Fibroblast of skin of left quadriceps (primary cell): ENCODE measurements at places on chromosomes 7 and 10.

DNA sequence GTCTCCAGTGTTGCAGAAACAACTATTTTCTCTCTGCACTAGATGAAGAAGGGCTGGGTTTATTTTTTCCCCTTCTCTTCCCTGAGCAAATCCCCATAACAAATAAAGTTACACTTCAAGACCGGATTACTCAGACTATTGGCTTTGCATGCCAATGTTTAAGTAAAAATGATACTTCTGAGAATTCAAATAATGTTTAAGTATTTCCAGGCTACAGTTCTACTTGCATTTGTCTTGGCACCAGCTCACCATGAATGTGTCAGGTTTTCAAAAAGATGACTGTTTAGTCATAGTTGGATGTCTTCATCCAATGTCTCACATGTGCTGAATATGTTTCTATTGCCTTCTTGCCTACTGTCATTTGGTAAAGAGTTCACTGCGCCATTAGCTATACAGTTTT lies 912.6 kb downstream of the GATA3 start:
- DNase-seq, result no peak

DNA sequence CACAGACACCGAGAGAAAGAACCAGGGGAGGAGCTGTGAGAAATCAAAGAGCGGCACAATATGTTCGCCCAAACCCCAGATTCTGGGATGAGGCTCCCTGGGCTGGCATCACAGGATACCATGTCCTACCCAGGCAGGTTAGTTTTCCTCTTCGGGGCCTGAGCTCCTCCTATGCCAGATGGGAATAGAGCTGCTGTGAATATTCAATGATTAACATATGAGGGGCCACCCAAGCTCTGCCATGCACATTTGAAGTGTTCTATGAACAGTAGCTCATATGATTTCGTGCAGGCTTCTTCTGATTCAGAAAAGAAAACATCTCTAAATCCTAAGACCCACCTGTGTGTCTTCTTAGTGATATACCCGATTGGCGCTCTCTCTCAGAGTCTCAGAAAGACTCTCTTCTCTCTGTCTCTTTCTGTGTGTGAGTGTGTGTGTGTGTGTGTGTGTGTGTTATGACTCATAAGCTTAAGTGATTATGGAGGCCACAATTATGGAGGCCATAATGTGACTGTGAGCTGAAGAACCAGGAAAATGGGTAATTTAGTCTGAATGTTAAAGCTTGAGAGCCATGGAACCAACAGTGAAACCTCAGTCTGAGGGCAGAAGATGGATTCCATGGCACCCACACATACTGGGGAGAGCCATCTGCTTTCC lies 220.5 kb downstream of the KLF6 start:
- no peak for DNase-seq

DNA sequence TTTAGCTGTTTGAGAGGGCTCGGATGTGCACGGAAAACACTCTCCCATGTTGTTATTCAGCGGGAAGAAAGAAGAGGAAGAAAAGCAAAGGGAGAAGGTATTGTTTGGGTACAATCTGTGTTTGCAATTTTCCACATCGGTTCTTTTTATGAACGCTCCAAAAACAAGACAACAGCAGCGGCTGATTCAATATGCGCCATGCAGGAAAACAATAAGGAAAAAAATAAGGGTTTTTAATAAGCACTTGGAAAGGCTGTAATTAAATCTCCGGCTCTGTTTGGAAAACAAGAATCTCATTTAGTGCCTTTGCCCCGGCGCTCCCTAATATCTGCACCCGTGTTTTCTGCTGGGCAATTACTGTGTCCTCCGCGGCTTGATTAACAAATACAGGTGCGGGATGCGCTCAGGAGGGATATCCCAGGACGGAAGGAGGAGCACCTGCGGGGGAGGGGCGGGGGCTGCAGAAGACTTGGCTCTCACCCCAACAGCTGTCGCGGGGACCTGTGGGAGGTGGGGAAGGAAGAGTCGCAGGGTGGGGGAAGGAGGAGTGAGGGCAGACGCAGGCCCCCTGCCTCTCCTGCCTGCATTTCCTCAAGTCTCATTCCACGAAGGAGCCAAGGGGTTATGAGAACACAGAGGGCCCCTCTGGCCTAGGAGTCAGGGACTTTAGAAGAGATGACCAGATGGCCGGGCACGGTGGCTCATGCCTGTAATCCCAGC lies 181.5 kb upstream of the PODXL start:
- DNase-seq, result no peak

DNA sequence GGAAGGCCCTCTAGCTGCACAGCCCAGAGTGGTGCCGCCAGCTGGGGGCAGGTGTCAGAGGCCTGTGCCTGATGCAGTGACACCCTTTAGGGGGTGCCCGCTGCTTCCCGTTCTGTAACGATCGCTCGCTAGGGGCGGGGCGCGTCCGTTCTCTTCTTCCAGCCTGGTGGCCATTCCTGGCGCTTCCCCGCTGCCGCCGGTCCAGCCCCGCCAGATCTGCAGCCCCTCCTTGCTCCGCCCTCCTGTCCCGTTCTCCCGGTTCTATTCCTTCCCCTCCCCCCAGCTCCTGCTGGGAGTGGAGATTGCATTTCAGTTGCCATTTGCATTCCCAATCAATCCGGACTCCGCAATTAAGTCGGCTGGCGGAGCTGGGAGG lies 39.2 kb downstream of the AGAP3 start:
- DNase-seq, result no peak

GRCh38 chr10:95312257-95312656 lies 21.5 kb upstream of the PDLIM1 start:
- no peak for DNase-seq

GRCh38 chr7:69342154-69342884 lies 256.0 kb upstream of the AUTS2 start:
- peak; percentile 92 for DNase-seq

- no peak for DNase-seq
These were observed 57.8 kb downstream of the COA1 start for GRCh38 chr7:43671521-43671920.

DNA sequence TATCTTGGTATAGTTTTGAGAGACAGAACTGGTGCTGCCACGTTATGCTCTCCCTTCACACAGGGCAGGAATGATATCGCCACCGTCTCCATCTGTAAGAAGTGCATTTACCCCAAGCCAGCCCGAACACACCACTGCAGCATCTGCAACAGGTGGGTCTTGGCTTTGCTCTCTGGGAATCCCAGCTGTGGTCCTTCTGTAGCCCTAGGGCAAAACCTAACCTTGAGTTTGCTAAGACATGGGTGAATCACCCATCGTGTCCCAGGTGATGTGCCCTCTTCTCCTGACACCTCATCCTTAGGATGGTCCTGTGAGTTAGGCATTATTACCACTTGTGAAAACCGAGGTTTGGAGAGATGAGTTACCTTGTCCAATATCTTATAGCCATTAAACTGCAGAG lies 6.4 kb downstream of the ZDHHC16 start:
- no peak for DNase-seq

- no peak for DNase-seq
These were observed 75.9 kb downstream of the LMBR1 start for GRCh38 chr7:156816943-156817572.

DNA sequence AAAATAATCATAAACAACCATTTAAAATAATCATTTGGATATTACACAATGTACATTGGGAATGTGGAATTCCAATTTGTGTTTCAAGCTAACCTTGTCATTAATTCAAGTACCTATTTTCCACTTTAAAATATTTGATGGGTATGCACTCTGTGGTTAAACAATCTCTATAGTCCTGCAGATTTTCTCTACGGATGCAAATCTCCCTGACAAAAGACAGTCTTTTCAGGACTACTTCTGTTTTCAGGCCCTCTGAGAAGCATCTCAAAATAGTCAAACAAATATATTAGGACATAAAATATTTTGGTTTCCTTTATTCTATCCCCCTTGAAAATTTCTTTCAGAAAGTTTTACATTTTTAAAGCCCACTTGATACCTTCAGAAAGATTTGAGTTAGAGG lies 735.6 kb upstream of the MBL2 start:
- DNase-seq, result no peak

GRCh38 chr7:78280276-78280675 lies 481.7 kb downstream of the PHTF2 start:
- DNase-seq, result no peak

DNA sequence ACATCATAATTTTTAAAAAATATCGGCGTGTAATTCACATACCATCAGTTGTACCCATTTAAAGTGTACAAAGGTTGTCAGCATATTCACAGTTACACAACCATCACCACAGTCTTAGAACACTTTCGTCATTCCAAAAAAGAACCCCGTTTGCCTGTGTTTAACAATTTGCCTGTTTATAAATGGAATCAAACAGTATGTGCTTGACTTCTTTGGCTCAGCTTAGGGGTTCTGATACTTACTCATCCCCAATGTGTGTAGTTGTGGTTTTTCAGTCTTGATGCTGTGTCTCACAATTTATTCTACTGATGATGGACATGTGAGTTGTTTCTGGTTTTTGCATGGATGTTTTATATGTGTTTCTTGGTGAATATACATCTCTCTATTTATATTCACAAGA lies 50.0 kb downstream of the PRPF18 start:
- DNase-seq, result no peak

- DNase-seq, result no peak
These were observed at the start of gene PRR15 for GRCh38 chr7:29563590-29564495. PRR15 (plus strand) TSS chr7:29563835; CDS start chr7:29566330, 2,495 bp downstream.

DNA sequence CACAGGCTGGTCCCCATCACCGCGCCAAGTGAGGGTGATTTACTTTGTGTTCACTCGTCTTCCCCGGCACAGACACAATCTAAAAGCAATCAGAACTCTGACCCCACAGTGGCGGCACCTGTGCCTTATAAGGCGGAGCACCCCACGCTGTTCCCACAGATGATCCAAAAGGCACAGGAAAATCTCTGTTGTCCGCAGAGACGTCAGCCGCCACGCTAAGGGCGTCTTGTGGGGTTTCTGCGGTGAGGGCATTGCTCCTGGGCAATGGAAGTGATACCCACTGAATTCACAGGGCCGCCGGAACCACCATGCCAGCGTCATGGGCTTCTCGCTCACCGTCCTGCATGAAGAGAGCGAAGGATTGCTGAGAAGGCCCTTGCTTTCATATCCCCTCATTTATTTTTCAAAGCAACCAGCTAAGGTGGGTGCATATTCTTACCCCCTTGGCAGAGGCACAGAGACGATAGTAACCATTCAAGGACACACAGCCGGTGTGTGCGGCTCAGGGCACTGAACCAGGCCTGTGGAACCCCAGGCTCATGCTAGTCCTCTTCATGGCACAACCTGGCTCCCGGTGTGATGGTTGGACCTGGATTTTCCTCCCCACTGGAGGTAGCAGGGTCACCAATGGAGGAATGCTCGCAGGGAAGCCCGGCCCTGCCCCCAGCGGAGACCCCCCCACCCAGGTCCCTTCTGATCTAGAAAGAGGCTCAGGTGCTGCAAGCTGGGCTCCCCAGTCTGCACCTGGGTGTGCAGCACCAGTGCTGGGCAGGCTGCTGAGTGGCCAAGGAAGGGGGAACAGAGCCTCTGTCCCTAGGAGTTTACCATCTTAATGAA lies 279.0 kb downstream of the TCERG1L start:
- DNase-seq, result no peak

DNA sequence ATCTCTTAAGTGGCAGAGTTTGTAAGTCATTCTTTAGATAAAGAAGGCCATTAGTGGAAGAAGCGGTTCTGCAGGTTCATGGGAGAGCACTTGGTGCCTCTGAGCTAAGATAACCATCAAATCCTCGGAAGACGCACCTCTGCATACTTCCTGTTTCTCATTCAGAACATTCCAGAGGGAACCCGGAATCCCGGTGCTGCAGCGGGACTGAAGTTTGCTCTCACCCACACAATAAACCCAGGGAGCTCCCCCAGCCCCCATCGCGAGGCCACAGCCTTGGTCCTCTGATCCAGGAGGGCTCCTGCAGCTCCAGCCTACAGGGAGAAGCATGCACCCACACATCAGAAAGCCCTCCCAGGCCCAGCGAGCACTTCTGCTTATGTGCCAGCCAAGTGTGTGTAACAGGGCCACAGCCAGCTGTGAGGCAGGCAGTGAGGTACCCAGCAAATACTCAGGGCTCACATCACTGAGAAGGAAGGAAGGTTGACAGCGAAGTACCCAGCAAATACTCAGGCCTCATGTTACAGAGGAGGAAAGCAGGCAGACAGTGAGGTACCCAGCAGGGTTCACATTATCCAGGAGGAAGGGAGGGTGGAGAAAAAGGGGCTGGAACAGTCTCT lies 142.4 kb downstream of the DIP2C start:
- no peak for DNase-seq

DNA sequence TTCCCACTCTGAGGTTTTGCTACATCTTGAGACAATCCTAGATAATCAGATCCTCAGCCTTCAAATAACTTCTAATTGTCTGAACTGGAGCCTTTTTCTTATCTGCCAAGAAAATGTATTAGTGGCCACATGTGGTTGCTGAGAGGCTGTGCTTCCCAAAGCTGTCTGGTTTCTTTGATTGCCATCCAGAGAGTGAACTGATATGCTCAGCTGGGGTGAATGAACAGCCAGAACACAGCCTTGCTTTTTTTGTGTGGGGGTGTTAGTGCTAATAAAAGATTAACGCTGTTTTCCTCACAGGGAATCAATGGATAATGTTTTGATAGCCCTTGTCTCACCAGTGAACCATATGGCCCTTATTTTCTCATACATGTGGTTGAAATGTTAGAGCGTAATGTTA lies 66.9 kb downstream of the BBS9 start:
- DNase-seq, result no peak

GRCh38 chr7:30184791-30185487 lies 50.2 kb downstream of the MTURN start:
- no peak for DNase-seq

- DNase-seq, result no peak
These were observed 6.4 kb upstream of the PDCD4 start for GRCh38 chr10:110865186-110865808.

DNA sequence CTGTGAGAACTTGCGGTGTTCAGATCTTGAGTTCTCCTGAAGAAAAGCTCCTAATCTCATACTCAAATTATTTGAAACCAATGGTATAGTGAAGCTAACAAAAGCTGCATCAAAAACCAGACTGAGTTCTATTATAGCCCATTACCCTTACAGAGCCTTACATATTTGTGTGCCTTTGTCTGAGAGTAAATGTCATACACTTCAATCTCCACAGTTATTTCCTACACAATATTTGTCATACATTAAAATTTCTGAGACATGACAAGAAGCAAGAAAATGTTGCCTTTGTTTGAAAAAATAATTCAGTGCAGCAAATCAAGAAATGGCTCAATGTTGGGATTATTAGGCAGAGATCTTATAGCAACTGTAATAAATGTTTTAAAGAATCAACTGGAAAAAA lies 776.1 kb upstream of the MBL2 start:
- DNase-seq, result no peak

DNA sequence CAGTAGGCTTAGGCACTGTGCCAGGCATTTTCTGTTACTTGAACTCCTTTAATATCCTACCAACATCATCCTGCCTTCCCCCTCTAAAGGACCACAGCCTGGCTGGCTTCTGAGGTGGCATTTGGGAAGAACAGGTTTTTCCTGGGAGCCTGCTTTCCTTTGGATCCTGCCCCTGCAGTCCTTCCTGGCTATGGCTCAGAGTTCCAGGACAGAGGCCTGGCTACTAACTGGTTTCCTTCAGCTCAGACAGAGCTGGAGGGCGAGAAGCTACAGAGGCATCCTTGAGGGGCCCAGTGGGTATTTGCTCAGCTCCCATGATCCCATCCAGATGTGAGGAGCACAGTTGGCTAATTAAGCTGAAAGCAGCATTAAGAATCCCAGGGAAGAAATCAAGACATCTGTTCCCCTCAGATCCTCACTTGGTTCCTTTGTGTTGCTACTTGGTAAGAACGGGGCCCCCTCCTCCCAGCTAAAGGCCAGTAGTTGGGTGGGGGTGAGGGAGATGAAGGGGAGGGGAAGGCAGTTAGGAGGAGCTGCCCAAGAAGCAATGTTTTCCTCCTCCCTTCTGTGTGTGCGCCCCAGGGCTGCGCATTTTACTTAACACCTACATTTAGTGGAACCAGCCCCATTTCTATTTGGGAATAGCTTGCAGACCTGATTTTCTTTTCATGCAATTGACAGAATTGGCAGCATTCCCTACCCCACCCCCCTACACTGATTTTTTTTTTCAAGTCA lies 142.6 kb upstream of the SORCS3 start:
- no peak for DNase-seq
